ENCODE measurements at places on chromosomes 2 and 18.

DNA sequence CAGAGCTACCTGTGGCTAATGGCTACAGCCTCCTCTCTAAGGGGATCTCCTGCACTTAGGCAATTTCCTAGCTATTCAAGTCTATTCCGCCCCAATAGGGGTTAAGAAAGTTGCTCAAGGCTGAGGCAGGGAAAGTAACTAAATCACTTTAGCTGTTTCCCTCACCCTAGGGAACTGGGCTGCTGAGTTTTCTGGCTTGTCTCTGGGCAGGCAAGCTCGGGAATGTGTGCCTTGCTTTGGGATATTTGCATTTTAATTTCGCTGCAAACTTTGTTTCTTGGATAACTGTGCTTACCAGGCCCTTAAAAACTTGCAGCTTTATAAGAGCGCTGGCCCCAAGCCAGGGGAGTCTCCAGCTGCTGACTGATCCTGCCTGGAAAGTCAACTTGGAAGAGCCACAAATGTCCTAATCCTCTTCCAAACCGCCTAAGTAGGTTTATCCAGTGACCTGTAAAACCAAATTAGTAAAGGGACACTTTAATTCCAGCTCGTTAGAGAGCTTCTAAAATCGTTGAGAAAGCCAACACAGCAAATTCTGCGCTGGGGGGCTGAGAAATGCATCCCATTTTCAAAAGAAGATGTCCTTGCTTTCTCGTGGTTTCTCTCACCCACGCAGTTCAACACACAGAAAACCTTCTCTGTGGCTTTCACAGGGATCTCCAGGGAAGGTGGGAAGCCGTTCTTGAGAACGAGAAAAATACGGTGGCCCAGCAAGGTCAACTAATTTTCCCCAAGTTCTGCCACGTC, 59.5 kb upstream of the SP3 start:
- no peak for DNase-seq

GRCh38 chr2:118974103-118974993, 32.4 kb downstream of the MARCO start:
- DNase-seq: no peak

DNA sequence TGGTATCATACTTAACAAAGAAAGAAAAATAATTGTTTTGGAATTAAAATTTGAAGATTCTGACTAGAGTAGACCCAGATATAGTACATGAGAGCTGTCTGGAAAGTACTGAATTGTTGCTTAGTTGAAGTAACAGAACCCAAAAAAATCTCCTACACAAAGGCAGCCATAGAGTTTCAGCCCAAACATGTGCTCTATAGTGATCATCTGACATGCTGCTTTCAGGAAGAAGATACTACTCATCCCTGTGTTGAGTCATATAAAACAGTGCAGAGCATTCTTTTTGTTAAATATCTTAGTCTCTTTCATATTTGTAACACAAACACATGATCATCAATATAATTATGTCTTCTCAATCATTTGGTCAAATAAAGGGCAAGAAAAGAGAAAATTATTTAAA, 84.8 kb upstream of the PTPRM start:
- no peak for DNase-seq

DNA sequence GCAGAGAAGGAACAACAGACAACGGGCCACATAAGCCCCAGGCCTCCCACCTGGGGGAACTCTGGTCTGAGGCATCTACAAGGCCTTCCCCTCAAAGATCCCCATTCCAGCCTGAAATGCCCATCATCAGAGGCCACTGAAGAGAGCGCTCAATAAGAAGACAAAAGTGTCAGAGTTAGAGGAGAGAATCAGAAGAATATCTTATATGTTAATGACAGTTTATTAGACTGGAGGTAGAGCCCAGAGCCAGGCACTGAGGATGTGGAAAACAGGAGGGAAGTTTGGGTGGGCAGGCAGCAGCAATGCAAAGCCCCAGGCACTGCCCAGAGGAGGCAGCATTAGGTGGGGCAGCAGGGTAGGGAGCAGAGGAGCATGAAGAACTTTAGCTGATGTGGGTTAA, 2.9 kb upstream of the CTIF start:
- DNase-seq: no peak

GRCh38 chr18:46574000-46574742, 82.8 kb downstream of the LOXHD1 start:
- DNase-seq: no peak

DNA sequence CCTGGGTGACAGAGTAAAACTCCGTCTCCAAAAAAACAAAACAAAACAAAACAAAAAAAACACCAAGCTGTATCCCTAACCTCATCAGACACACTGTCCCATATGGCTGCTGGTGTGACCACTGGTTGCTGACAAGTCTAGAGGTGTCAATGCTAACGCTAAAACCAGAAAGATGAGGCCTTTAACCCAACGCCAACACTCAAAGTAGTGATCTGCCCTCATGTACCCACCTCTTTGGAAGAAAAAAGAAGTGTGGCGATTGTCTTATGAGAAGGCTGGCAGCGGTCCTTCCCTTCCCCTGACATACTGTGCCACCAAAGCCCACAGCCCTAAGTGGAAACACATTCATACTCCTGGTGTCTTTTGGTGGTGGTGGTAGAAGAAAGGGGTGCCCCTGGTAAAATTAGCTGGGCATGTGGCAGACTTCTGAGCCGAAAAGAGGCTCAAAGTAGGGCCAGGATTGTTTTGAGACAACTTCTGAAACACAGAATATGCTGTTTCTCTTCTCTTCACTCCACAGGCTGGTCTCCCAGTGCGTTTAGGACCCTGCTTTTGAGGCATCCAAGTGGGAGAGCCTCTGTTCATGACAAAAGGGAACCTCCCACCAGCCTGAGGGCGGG, 9.8 kb downstream of the SERTAD2 start:
- no peak for DNase-seq

DNA sequence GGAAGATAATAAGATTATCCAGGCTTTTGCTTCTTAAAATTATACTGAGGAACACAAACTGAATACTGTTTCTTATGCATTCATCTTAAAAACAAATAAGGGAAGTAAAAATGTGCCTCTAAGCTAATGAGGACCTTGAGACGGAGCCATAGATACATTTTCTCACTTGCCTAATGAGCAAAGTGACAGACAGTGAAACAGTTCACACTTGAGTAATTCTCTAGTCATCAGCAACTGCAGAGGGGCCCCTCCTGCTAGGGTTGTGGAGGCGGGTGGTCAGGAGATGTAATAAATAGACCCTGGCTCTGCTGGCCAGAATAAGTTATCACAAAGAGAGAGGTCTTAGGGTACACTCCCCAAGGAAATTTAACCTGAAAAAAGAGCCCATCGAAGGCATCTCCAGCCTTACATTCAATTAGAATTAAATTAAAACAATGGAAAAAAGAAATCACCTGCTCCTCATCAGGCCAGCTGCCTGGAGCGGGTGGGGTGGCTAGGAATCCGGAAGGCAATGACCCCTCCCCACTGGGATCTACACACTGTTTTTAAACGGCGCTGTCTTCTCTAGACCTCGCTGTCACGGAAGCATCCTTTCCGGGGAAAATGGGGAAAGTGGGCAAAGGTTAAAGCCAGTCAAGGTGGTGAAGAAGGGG, 32.6 kb upstream of the INSIG2 start:
- no peak for DNase-seq

- no peak for DNase-seq
Observed at GRCh38 chr2:10190737-10191532, 68.4 kb downstream of the RRM2 start.

- DNase-seq: peak; percentile 100
Observed at GRCh38 chr2:134918526-134919340, at the start of gene CCNT2. TSS of gene CCNT2 (plus strand) at chr2:134918822. CDS start at chr2:134918855, 33 bp downstream.

DNA sequence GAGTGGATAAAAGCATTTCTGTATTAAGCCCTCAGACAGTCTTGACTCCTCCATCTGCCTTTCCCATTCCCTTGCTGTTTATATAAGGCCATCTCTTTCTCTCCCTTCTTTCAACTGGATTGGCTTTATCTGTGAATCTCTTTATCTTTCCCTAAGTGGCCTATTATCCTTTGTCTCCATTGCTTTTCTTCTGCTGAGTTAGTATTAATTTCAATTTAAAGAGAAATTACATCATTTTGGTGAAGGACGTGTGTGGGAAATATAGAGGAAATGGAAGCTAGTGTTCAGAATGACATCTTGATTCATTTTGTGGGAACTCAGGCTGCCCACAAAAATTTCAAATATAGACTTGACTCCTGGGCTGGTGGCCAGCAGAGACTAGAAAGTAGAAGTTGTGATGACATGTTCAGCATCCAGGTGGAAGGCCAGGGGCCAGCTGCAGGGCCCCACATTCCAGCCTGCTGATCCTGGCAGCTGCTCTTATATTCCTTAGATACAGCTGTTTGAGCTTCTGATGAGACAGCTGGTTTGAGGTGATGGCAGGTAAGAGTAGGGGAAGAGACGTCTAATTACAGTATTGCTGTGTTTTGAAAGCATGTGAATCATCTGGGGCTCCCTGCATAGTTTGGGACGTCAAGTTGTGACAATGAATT, 52.3 kb downstream of the DIS3L2 start:
- no peak for DNase-seq

DNA sequence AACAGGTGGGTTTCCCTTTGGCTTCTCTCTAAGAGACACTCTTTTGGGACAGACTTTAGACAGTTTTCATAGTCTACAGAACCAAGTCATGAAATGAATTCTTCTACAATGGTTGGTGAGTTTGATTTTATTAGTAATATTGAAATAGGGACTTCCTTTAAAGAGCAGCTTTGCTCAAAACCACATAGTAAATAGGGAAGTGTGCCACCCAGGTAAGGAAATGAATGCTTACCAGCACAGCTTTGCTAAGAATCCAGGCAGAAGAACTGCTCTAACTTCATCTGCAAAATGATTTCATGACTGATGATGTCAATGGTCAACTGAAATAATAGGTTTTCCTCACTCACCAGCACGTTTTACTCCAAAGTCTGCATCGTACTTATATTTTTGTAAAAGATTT, 89.2 kb downstream of the NYAP2 start:
- no peak for DNase-seq

GRCh38 chr18:57015451-57015850, 131.4 kb upstream of the BOD1L2 start:
- no peak for DNase-seq

DNA sequence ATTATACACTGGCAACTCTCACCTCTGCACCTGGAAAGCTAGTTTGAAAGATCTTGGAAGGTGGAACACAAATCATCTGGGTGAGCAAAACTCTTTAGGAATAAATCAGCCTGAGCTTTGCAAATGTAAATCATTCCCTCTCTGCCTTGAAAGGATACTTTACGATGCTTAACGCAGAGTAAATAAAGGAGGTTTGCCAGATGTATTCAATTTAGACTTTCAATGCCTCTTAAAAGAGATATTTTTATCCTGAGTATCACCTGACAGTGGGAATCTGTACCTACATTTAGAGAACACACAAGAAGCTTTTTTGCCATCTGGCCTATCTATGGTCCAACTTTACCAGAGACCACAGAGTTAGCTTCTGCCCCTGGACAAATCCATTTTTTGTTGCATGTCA, 983.2 kb upstream of the CDH2 start:
- no peak for DNase-seq

GRCh38 chr18:3054780-3055179, 41.8 kb upstream of the LPIN2 start:
- DNase-seq: no peak

DNA sequence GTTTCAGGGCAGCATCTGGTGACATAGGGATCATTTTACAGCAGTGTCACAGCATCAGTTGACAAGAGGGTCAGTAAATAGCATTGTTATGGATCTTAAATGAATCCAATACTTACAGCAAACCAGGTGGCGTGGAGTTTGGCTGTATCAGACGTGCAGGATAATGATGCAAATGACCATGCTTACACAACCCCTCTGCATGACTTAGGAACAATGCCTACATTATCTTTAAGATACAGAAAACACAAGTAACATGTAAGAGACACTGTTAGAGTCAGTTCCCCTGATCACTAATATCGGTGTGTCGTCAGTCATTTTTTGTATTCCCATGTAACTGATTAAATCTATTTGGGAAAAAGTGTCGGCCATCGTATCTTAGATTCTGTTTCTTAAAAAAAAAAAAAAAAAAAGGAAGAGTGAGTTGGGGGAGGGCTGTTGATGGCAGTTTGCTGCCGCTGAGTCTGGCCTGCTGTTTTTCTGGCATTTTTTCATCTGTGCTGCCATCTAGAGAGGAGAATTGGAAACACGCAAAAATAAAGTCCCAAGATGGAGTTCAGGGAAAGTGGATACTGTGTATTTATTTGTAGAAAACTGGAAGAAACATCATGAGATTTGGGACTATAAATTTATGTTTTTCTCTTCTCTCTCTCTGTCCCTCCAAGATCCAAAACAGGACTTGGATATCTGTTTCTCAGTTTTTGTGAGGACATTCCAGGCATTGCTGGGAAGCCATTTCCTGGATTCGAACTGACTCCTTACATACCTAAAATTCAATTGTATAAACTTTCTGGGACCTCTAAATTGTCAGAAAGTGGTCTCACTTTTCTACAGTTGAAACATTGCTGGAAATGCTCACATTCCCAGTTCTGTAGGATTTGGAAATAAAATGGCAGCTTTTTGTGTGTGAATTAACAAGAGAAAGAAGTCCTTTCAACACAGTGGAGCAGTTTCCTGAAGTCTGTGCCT, 60.3 kb upstream of the AGPS start:
- DNase-seq: peak; percentile 13

DNA sequence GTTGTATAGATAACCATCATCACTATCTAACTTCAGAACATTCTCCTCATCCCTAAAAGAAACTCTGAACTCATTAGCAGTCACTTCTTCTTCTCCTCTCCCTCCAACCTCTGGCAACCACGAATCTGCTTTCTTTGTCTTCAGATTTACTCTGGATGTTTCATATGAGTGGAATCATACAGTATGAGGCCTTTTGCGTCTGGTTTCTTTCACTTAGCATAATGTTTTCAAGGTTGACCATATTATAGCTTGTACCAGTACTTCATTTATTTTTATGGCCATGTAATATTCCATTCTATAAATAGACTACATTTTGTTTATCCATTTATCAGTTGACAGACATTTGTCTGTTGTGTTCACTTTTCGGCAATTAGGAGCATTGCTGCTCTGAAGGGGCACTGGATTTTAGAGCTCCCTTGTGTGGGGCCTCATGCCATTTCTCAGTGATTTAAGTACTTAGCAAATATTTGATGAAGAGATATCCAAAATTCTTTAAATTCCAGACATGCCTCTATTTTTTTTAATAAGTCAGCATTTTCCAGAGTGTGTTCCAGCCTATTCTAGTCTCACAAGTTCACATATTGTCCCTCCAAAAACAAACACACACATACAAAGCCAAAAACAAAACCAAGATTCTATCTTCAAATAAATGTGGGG, 22.5 kb upstream of the MAP3K20 start:
- DNase-seq: no peak

- no peak for DNase-seq
Observed at GRCh38 chr2:227576110-227576509, 22.6 kb upstream of the SCYGR2 start.

DNA sequence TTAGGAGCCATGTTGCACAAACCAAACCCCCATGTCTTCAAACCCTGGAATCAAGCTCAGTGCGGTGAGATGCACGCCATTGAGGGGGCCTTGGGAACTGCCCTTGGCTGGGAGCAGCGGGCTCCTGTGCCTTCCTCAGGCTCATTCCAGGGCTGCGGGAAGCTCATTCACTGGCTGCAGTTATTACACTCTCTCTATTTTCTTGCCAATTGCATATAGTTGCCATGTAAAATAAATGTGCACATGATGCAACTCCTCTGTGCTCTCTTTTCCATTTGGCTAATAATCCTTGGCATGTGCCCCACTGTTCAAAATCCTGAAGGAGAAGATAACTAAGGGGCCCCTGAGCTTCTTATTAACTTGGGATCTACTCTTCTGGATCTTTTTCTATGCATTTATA, 74.7 kb downstream of the KCTD1 start:
- DNase-seq: no peak
